ENCODE measurements at places on chromosomes 12 and 14.

DNA sequence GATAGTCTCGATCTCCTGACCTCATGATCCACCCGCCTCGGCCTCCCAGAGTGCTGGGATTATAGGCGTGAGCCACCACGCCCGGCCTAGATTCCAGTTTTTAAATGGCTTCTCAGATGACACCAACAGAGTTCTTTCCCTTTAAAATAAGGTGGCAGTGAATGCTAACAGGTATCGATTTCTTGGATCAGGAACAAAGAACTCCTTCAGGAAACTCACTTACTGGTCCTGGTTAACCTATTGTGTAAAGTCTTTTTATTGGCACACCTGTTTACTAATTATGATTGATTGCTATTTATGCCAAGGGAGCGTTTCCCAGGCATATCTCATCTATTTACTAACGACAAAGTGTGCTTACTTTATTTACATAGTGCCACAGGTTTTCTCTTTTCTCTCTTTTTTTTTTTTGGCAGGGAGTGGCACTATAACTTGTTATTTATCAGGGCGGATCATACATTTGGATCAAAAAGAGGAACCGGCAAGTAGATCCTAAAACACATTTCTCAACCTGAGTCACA is 89.7 kb downstream of the GLT1D1 start:
- no peak for DNase-seq

- DNase-seq = no peak
Observed at GRCh38 chr12:131507881-131508280, 203.0 kb upstream of the SFSWAP start.

GRCh38 chr12:105769486-105769885 is 369.3 kb downstream of the NUAK1 start:
- DNase-seq = no peak

DNA sequence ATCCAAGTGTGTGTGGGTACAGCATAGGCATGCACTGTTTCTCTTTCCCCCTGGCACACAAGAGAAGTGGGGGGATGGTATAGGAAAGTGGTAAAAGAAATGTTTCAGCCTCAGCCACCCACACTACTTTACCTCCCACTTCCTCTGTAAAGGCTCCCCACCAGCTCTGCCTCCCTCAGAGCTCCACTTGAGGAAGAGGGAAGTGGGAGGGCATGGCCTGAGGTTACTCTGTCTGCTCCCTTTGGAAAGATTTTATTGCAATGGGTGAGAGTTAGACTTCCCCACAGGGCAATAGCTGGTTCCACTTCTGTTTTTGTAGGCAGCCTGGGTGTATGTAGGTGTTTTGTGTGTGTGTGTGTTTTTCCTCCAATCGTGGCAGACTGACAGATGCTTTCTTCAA is 145.3 kb downstream of the SSPN start:
- no peak for DNase-seq

GRCh38 chr14:37060496-37061260 is 111.7 kb downstream of the SLC25A21 start:
- no peak for DNase-seq

GRCh38 chr14:91373591-91374254 is 43.9 kb downstream of the CCDC88C start:
- no peak for DNase-seq

GRCh38 chr12:131087302-131087818 is 133.7 kb downstream of the ADGRD1 start:
- DNase-seq = no peak

DNA sequence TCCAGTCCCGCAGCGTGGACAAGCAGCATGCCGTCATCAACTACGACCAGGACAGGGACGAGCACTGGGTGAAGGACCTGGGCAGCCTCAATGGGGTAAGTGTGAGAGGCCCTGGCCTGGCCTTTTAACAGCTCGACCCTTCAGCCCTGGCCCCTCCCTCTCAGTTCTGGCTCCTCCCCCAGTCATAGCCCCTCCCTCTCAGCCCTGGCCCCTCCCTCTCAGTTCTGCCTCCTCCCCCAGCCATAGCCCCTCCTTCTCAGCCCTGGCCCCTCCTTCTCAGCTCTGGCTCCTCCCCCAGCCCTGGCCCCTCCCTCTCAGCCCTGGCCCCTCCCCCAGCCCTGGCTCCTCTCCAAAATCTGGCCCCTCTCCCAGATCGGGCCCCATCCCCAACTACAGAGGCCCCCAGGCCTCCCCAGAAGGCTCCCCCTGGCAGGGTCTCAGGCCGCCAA is 11.2 kb downstream of the CEP170B start:
- DNase-seq = no peak

GRCh38 chr12:101969-102878 is 35.7 kb downstream of the IQSEC3 start:
- no peak for DNase-seq

DNA sequence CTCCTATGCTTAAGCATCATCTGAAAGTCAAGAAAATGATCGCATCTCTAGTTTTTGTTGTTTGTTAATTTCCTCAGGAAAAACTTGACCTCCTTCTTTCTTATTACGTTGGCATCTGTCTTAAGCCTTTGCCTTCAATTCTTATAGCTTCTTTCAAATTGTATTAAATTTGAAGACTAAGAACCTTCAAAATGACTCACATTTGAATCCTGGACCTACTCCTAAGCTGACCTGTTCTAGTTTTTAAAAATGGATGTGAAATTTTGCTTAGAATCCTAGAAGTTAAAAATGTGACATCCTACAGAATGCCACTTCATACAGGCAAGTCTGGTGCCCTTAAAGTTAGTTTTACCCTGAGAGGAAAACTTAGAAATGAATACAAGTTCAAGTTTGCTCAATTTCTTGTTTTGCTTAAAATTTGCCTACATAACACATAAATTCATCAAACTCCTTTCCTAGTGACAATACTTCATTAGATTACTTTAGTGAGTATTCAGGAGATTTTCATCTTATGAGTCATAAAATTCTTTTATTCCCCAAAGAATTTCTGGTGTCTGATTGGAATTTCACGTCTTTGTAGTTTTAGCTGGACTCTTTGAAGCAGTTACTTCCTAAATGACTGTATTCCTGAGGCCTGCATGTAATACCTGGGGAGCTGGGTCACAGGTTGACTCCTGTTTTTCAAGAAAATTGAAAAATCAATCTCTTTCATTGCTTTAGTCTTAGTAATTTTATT is 152.3 kb downstream of the MSRB3 start:
- DNase-seq = no peak

DNA sequence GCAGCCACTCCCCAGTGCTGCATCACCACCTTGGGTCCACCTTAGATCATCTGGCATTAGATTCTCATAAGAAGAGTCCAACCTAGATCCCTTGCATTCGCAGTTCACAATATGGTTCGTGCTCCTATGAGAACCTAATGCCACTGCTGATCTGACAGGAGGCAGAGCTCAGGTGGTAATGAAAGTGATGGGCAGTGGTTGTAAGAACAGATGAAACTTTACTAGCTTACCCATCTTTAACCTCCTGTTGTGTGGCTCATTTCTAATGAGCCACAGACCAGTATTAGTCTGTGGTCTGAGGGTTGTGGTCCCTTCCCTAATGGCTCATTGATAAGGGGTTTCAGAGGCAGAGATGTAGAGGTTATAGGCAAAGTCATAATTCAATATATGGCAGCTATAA is 615.9 kb upstream of the MIS18BP1 start:
- no peak for DNase-seq

- DNase-seq = no peak
Observed at GRCh38 chr12:109885616-109886015, 5.3 kb upstream of the GLTP start.

Data from memory B cell (primary cell).